ENCODE measurements at places on chromosomes 3 and 15.

GRCh38 chr3:143078883-143079282 is 40.7 kb upstream of the CHST2 start:
- DNase-seq = no peak

- no peak for DNase-seq
These were observed 591.1 kb downstream of the ZPLD1 start for GRCh38 chr3:103025880-103026279.

GRCh38 chr3:72517336-72517735 is 330.9 kb downstream of the SHQ1 start:
- no peak for DNase-seq

- DNase-seq = no peak
These were observed 198.6 kb downstream of the KBTBD8 start for GRCh38 chr3:67196677-67197076.

GRCh38 chr3:156728267-156728985 is 54.0 kb downstream of the TIPARP start:
- no peak for DNase-seq

GRCh38 chr15:64089543-64090280 is 3.9 kb downstream of the CIAO2A start:
- DNase-seq = no peak

DNA sequence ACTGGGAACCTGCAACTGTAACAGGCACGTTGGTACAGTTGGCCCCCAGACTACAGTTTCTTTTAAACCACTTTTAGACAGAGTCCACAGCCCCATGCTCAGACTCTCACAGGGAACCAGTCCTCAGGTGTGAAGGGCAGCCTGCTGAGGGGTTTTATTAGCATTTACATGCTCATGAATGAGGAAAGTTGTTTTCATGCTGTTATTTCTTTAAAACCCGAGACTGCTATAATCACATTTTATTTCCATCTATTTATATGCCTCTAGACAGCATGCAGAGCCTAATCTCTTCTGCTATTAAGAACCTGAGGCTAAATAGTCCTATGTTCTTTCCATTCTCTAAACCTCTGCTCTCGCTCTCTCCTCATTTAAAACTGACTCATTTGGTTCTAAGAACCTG is 26.3 kb upstream of the FSIP1 start:
- DNase-seq = no peak

DNA sequence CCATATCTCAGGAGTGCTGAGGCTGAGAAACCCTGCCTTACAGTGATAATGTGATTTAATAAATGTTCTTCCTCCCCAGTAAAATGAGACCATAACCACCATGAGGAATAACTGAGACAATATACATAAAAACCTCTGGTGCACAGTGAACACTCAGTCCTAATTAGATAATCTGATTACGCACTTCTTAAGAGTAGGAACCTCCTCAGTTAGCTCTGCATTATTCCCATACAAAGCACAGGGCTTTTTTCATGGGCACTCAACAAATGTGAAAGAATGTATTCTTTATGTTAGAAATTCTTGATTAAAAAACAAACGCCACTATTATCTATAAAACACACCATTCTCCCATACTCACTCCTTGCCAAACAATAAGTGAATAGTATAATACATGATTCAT is 97.0 kb downstream of the TNIK start:
- no peak for DNase-seq

GRCh38 chr15:73325191-73325861 is 43.4 kb downstream of the HCN4 start:
- no peak for DNase-seq

DNA sequence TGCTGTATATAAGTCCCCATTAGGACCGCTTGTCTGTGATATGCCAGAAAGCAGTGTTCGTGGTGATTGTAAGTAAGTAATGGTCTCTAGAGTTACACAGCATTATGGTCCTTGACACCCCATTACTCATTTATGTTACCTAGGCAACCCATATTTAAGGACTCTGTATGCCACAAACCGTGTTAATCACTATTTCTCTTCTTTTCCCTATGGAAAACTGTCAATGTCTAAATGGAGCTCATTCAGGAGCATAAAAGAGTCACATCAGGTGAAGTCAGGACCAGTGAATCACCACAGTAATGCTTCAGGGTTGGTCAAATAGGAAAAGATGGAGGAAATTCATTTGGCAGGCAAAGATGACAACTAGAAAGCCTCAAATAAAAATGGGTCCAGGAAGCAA is 146.6 kb upstream of the PEX5L start:
- DNase-seq = no peak

- DNase-seq = peak; percentile 56
These were observed 48.4 kb downstream of the HES1 start for GRCh38 chr3:194184265-194184751.

GRCh38 chr3:12455740-12456139 is 28.5 kb upstream of the TSEN2 start:
- no peak for DNase-seq

DNA sequence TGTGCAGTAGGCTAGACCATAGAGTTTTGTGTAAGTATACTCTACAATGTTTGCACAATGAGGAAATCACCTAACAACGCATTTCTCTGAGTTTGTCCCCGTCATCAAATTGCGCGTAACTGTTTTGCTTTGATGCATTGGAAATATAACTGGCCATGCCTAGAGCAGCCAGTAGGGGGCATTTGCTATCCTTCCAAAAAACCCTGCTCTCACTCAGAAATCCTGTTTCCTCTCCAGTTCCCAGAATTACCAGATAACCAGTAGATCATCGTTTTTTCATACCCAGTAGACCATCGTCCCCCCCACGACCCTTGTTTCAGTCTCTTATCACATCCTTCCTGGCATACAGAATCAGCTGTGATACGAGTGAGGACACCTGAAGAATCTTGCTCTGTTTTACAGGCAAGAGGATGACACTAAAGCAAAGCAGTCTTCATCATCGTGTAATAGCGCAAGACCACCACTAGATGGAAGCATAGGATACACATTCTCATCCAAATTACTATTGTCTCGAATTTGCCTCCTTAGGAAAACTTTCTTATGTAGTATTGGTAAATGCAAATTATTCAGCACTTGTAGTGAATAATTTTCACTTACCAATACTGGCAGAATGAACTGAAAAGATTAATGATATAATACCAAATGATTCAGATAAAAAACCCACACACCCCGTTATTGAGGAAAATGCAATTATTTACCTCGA is 4.4 kb upstream of the GABRR3 start:
- DNase-seq = peak; percentile 85

DNA sequence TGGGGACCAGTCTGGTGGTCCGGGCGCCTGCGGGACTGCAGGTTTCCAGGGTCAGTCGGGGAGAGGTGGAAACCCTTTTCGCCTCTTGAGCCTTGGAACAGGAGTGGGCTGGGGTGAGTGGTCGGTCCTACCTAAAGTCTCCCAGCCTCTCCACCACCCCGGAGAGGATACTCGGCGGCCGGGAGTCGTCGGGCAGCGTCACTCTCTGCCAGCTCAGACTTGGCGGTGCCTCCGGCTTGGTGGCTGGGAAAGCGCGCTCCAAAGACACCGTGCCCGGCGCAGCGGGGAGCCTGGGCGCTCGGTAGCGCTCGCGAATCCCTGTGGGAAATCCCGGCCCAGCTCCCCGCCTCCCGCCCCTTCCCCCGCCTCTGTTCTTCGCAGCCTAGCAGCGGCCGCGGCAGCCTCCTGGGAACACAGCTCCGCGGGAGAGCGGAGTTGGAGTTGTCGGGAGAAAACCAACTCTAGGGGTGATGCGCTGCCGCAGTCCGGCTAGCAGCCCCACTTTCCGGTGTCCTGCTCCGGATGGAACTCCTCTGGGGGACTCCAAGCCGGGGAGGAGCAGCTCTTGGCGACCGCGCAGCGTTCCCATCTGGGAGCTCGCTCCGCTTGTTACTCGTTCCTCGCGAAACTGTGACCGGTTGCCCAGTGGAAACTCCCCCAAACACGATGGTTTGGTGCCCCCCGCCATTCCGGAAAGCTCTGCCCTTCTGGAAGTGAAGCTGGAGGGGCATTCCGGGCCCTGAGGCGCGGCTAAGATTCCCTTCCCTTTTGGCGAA is 1.4 kb downstream of the EPHB1 start:
- DNase-seq = peak; percentile 72

- peak; percentile 73 for DNase-seq
These were observed at the start of gene NDN for GRCh38 chr15:23687143-23687470. Gene NDN (minus strand): TSS chr15:23687305. CDS start chr15:23687217, 88 bp downstream.

DNA sequence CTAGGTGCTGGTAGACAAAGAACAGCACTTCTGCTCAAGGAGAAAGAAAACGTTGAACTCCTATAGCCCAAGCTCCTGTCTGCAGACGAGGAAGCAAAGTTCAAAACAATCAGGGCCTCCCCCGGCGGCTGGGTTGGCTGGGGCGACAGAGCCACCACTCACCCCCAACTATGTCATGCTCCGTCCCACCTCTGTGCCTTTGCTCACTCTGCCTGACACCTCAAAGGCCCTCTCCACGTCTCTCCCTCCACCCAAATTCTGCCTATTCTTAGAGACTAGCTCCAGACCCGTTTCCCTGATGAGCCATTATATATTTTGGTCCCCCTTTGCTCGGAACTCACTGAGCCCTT is 304.3 kb downstream of the TLE3 start:
- DNase-seq = no peak

DNA sequence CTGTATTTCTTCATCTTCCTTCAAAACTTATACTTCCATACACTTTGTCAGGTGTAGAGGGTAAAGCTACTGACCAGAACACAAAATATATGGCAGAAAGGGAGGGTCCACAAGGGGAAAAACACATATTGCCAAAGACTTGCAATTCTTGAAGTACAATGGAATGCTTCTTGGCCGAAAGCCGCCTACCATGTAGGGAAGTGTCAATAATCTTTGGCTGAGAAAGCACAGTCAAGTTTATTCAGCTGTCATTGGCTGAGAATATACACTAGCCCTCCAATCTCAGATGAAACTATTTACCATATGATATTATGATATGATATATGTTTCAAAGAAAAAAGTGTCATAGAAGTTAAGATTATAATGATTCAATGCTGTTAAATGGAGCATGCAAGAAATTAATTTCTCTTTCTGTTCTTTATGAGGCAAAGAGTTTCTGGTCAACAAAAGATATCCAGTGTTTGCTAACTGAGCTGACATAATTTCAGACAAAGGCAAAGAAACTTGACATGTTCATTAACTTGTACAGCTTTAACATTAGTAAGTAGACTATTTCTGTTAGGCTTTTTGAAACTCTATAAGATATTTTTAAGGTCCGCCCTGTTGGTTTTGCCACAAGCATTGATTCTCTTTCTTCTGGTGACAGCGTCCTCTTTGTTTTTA is 89.0 kb upstream of the LPP start:
- no peak for DNase-seq

DNA sequence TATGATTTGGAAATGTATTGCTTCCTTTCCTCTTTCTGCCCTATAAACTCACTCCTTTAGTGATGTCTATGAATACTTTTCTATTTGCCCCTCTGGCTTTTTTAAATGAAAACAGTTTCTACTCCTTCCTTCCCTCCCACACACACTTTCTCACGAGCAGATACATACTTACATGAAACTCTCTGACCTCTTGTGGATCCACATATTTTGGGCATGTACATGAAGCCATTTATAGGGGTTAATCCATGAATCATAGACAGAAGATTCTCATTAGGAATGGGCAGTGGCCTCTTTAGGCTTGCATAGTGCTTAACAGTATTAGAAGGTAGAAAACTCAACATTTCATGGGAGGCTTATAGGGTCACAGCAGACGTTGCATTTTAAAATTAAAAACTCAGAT is 24.8 kb downstream of the ANAPC13 start:
- no peak for DNase-seq

DNA sequence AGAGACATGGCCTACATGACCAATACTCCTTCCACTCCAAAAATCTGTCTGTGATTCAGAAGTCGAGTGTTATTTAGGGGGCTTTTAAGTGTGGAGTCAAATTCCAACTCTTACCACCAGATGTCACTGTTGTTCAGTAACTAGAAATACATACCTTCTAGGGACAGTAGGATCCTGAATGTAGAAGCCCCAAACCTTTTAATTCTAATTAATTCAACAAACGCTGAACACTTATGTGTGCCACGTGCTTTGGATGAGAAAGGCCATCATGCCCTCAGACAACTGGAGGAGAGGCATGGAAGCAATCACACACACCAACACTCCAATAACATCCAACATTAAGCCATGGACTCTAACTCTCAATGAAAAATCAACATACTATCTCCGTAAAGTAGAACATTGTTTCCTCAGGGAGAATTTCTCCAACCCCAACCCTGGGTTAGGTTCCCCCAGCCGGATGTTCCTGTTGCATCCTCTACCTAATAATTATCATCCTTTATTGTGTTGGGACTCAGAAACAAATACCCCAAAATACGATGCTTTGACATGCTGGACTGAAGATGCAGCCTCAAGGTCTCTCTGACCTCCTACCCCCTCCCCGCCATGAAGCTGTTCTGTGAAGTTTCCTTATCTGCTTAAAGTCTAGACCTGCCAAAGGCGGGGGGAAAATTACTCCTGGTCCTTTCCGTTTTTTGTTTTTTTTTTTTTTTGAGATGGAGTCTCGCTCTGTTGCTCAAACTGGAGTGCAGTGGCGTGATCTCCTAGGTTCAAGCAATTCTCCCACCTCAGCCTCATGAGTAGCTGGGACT is 8.0 kb upstream of the CCDC13 start:
- DNase-seq = peak; percentile 40

Data from right kidney (tissue), 9 donors.